Pancreas (tissue), 10 donors: ENCODE measurements at places on chromosomes 16 and 17. TPM values are rescaled to one million over a fixed set of nuclear protein-coding genes. Genes with fewer than 3 reads are reported as not detected.

Gene PPM1E
- total RNA-seq, result 0.12 TPM

Gene CDH15
- 2.0 TPM for total RNA-seq

Gene PLA2G10
- 2.5 TPM for total RNA-seq

DNA sequence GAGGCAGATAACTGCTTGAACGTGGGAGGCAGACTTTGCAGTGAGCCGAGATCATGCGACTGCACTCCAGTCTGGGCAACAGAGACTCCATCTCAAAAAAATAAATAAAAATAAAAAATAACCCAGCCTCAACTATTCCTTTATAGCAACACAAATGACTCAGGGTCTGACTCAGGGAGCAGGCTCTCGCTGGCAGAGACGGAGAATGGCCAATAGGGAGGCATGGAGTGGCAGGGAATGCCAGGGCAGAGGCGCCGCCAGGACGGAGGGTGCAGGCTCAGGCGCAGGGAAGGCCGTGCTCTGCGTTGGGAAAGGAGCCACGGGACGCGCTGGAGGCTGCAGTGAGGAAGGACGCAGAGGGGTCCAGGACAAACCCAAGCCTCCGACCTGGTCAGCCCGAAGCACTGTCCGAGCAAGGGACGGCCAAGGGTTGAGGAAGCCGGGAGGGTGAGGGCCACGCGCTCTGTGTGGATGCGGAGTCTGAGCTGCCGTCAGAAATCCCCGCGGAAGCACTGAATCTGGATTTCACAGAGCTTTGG lies 40.3 kb downstream of the PKD1 start:
- DNase-seq, result no peak
